ENCODE measurements at places on chromosomes 7 and 10. TPM values are rescaled to one million over a fixed set of nuclear protein-coding genes. Genes with fewer than 3 reads are reported as not detected.

BZW2 gene
- total RNA-seq = 24.2 TPM

SLC29A3 gene
- 11.6 TPM for total RNA-seq

ACTL6B gene
- 0.14 TPM for total RNA-seq

NME8 gene
- 0.89 TPM for total RNA-seq

BAIAP2L1 gene
- 55.8 TPM for total RNA-seq

CDK1 gene
- 3.9 TPM for total RNA-seq

SYCE1 gene
- 3.3 TPM for total RNA-seq

MSMB gene
- 15.8 TPM for total RNA-seq

HELLS gene
- 7.1 TPM for total RNA-seq

MRLN gene
- total RNA-seq = not detected

PBLD gene
- 8.0 TPM for total RNA-seq

ZNF485 gene
- total RNA-seq = 3.3 TPM

HABP2 gene
- total RNA-seq = 296 TPM

SYPL1 gene
- total RNA-seq = 116 TPM

NUTM2E gene
- total RNA-seq = 0.06 TPM

EGFR gene
- 87.3 TPM for total RNA-seq

STEAP4 gene
- total RNA-seq = 9.8 TPM

CDHR3 gene
- total RNA-seq = 3.1 TPM

NACAD gene
- total RNA-seq = 4.9 TPM

SORCS1 gene
- total RNA-seq = 3.1 TPM

CALD1 gene
- total RNA-seq = 601 TPM

HOXA13 gene
- total RNA-seq = 0.06 TPM

PNLIPRP1 gene
- total RNA-seq = 2.1 TPM

All from mucosa of gallbladder (tissue), 1 donor.